ENCODE measurements at places on chromosomes 2 and 18.

DNA sequence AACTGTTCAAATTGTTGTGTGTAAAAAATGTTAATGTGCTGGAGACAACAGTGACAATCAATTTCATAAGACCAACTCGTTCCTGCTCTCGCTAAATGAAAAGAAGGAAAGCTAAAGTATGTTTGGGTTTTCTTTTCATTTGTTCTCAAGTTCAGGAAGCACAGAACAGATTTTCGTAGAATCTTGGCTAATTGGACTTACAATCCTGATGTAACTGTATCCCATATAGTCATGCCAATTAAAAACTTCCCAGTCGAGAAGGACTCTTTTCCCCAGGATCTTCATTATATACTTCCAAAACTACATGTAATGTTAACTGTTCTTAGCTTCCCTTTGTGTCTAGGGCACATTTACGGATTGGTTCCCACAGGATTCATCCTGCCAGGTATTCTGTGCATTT is 135.4 kb upstream of the ITGB6 start:
- no peak for DNase-seq

- no peak for DNase-seq
These were observed 52.6 kb downstream of the PTPRM start for GRCh38 chr18:7619676-7620075.

GRCh38 chr2:237361194-237362004 is 52.6 kb downstream of the COL6A3 start:
- no peak for DNase-seq

GRCh38 chr2:228102949-228103348 is 78.5 kb downstream of the SPHKAP start:
- DNase-seq, result no peak

- DNase-seq, result no peak
These were observed 133.4 kb downstream of the PLCL1 start for GRCh38 chr2:197937814-197938213.

DNA sequence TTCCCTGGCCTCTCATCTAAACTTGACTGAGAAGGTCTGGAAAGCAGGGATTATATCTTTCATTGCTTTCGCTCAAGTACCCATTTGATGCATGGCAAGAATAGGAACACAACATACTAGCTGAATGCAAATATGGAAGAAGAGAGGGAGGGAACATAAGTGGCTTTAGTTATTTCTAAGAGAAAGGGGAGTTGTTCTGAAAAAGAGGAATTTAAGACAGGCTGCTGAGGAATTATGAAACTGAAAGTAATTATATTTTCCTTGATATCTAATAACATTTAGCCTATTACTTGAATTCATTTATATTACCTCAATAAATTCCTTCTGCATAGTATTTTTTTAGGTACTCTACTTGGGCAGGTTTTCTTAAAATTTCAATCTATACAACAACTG is 105.8 kb upstream of the TTN start:
- no peak for DNase-seq

- DNase-seq, result no peak
These were observed 23.8 kb downstream of the WDR75 start for GRCh38 chr2:189465076-189465475.

DNA sequence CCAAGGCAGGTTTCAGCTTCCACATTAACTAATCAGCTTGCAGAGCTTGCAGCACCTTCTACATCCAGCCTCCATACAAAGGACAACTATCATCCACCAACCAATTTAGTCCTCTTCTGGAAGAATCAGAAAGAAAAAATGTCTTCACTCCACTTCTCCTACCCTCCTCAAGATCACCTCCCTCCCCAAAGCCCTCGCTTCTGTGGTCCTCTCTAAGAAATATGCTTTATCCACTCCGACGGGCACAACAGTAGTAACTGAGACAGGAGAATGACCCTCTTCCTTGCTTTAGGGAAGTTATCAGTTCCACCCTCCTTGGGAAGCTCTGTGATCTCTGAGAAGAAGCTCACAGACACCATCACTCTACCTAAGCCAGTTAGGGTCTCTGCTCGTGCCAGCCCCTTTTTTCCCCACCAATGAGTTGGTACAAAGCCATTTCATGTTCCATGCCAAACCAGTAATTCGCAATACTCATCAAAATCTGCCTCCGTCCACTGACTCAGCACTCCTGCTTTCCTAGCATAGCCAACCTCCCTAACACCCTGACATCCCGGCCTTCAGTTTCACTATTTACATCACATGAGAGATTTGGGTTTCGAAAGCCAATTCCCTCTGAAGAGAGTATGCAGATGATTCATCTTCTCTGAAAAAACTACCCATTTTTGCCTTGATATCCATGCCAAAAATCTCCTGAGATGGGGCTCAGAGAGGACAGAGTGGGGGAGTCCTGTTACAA is 114.1 kb upstream of the PKDCC start:
- DNase-seq, result no peak

GRCh38 chr2:184597571-184597991 is 748 bp upstream of the ZNF804A start:
- no peak for DNase-seq

DNA sequence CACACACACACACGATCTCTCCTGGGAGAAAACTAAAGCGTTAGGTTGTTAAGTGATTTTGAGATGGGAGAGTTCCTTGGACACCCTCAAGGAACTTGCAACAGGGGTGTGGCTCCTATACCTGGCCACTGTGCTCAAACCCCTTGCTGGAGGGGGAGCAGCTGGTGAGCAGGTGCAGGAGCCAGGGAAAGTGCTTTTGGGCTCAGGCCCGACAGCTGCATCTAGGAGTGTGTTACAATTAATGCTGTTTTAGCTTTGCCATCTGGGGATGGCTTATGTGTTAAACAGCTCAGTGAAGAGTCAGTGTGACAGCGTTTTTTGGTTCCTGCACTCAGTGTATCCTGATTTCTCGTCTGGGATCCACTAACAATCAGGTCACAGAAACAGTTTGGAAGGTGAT is 510.8 kb downstream of the TRIB2 start:
- no peak for DNase-seq

DNA sequence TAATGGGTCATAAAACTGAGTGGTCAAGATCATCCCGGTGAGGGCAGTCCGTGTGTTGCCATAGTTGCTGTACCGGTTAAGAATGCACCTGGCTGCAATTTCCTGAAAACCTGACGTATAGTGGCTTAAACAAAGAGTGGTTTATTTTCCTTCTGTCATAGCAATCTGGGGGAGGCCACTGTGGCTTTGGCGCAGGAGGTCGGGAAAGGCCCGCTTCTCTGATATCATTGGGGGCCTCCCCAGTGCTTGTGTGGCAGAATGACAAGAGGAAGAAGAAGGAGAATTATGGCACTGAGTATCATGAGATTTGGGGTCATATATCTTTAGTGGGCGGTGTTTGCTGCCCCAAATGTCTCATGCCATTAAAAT is 4.4 kb downstream of the C2orf92 start:
- DNase-seq, result no peak

- no peak for DNase-seq
These were observed 26.4 kb downstream of the TRAPPC12 start for GRCh38 chr2:3405876-3406275.

GRCh38 chr2:98663511-98664090 is 55.2 kb downstream of the UNC50 start:
- DNase-seq, result no peak

DNA sequence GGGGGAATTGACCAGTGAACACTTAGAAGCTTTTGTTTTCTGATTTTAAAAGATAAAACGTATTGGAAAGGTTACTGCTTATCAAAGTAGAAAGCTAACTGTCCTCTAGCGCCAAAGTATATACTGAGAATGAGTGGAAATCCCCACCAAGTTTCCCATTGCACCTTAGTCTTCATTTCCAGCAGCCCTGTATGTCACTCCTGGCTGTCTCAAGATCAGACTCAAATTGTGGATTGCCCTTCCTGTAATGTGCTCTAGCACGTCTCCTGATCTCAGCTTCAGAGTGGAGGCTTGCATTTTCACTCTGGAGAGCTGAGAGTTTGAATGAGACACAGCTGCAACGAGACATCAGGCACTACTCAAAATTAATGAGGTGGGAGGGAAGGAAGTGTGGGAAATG is 26.6 kb downstream of the MFF start:
- DNase-seq, result no peak

- no peak for DNase-seq
These were observed 18.7 kb upstream of the COLEC12 start for GRCh38 chr18:519019-519879.

DNA sequence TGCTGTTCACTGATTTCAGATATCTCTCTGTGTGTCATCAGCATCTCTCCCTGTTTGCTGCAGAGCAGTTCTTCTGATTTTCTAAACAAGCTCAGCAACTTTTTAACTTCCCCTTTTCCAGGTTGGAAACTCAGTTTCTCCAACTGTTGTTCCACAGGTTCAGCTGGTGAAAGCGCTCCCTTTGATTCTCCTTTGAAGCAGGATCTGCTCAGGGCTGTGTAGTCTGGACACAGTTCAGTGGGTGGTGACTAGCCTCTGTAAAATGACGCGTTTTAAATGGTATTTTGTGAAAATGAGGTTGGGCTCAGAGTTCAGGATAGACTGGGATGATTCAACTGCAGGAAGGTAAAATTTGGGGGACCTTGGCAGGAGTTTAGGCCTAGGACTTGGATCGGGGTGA is 106.3 kb downstream of the TRIM43 start:
- no peak for DNase-seq

GRCh38 chr2:186460465-186460864 is 25.6 kb upstream of the ZC3H15 start:
- DNase-seq, result no peak

- no peak for DNase-seq
These were observed 128.7 kb downstream of the RNF144A start for GRCh38 chr2:7045601-7046590.

DNA sequence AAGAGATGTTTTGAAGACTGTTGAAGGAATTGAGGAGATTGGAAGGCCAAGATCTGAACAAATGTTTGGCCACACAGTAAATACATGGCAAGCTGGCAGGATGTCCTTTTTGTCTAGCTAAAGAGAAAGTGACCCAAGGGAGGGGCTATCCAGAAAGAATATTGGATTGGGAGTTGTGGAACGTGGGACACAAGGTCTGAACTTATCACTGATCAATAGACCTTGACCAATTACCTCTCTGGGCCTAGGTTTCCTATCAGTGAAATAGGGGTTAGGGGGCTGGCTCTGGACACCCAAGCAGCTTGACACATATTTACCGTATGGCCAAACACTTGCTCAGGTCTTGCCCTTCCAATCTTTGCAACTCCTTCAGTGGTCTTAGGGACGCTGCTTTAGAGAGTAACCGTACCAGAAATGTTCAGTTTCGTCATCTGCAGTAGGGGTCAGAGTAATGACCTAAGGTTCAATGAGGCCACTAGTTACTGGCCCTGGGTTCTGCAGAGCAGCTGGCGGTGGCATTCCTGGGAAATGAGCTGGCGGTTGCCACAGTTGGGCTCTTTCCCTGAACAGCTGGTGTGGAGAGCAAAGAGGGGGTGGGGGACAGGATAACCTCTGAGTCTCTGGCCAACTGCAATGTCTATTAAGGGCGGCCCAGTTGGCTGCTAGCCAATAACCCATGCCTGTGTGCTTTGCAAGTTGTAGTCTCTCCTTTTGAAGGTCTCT is 70.1 kb upstream of the STPG4 start:
- DNase-seq, result no peak

GRCh38 chr2:11406958-11407381 is 59.0 kb downstream of the E2F6 start:
- DNase-seq, result peak; percentile 31

DNA sequence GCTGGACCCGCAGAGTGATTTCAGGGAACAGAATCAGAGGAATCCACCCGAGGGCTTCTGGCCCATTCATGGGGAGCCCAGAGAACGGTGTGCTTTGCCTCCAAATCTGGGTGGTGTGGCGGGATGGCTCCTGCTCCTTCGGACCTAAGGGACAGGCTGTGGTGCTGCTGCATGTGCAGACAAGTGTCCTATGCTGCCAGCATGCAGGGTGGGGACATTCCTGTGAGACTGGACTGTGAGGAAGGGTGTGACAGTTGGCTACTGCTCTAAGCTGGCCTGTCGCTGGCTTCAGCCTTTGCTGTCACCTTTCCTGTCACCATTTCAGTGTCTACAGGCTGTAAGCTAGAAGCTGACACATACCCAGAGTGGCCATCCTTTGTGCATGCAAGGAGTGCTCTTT is 2.9 kb upstream of the SLC4A3 start:
- no peak for DNase-seq

- DNase-seq, result peak; percentile 94
These were observed 17.7 kb downstream of the IWS1 start for GRCh38 chr2:127508631-127509034.

DNA sequence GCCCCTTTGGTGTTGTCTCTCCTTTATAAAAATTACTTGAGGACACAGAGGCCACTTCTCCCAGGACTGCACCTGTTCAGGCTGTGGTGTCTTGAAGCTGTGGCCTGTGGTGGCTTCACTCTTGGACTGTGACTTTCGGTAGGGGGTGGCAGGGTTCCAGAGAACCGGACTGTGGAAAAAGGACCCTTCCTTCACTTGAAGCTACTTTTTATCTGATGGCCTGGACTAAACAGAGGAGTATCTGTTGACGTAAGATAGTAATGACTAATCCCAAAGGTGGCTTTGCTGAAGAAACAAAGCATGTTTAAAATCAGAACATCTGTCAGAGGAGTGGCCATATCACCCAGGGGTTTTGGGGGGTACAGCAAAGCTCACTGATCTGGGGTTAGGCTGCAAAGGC is 60.8 kb downstream of the CENPO start:
- no peak for DNase-seq

DNA sequence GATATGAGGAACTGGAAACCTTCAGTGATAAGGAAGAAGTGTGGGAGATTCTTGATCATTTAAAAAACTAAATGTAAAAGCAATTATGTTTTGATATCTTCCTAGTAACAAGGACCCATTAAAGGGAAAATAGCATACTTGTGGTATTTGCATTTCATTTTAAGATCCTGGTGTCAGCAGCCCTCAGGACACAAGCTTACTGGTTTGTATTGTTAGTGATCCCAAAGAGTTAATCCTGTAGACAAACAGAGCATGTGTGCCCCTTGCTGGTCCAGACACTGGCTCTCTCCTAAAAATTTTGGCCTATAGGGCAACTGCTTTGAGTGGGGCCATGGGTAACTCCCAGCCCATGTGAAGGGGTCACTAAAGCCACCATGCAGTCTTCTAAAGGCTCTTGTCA is 101.1 kb upstream of the TFCP2L1 start:
- no peak for DNase-seq

GRCh38 chr2:183063083-183063482 is 15.5 kb upstream of the DUSP19 start:
- no peak for DNase-seq

GRCh38 chr2:219736209-219736608 is 108.8 kb downstream of the SLC4A3 start:
- peak; percentile 33 for DNase-seq

DNA sequence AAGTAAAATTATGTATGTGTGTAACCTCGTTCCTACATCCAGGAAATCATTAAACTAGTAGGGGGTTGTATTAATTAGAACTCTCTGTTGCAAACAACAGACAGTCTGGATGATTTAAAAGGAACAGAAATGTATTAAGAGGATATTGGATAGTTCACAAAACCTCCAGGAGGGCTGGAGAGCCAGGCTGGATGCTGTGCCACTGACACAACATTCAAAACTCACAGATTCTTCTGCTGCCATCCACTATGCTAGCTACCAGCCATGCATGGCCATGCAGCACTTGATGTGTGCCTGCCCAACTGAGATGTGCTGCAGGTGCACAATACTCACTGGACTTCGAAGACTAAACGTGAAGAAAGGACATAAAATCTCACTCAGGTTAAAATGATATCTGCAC is 48.2 kb upstream of the SH3RF3 start:
- no peak for DNase-seq
